ENCODE measurements at places on chromosomes 4 and X.

DNA sequence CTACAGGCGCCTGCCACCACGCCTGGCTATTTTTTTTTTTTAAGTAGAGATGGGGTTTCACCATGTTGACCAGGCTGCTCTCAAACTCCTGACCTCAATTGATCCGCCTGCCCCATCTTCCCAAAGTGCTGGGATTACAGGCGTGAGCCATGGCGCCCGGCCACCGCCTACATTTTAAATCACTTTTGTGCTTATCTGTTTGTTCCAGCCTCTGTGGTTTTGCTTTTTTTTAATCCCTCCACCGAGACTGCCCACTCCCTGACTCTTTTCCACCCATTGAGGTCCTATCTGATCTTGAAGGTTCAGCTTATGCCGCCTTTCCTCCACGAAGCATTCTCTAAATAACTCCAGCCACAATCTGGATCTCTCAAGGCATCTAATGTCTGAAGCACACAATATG, 73.5 kb downstream of the CHRDL1 start:
- DNase-seq: no peak

- peak; percentile 61 for DNase-seq
Observed at GRCh38 chr4:1512738-1513660, 106.8 kb upstream of the NKX1-1 start.

DNA sequence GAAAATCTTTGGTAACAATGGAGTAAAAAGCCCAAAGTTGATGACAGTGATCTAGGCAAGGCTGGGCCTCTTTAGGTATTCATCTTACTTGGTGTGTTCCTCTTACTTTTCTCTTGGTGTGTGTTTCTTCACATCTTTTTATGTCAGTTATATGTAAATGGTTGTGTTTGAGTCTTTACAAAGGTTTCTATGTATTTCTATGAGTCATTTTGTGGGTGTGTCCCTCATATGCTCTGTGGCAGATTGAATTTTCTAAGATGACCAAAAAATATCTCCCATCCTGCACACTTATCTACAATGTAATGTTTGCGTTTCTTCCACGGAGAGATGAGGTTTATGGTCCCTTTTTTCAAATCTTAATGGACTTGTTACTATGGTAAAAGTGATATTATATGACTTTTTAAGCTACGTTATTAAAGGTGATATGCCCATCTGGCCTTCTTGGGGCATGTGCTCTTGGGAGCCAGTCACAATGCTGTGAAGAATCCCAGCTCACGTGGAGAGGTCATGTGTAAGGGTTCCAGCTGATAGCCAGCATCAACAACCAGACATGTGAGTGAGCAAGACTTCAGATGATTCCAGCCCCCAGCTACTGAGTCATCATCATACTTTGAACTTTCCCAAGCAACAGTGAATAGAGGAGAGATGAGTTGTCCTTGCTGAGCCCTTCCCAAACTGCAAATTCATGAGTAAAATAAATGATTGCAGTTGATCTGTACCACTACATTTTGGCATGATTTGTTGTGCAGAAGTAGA, 126.9 kb downstream of the CBLL2 start:
- no peak for DNase-seq

DNA sequence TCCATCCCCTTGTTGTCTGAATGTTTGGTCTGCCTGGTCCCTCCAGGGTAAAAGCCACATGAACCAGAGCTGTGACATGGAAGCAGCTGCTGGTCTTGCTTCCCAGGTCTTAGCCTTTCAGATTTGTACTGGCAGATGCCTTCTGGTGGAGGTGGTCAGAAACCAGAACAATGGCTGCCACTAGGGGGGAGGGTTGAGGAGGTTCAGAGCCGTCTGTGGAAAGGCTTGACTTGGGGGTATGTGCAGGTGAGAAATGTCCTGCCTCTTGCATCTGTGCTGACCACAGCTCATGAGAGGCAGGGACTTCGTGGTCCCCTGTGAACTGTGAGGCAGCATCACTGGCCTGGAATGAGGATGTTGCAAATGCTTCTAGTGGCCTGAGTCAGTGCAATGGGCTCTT, 144.2 kb upstream of the WDR1 start:
- no peak for DNase-seq

- no peak for DNase-seq
Observed at GRCh38 chr4:17126321-17126966, 228.0 kb upstream of the LDB2 start.

DNA sequence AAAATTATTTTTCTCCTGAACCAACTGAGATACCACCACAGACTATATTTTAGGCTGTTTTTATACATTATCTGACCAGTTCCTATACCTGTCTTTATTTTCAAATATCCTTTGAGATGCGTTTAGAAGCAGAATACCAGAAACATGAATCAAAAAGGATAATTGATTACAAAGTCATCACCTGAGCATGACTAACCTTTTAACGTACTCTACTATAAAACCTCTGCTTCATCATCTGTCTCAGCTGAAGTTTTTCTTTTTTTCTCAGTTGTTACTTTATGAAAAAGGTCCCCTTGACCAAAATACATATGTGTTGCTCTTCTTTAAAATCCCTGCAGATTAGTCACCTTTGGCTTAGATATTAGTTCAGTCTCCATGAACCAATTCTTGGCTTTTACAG, 109.8 kb downstream of the AMMECR1 start:
- no peak for DNase-seq

- no peak for DNase-seq
Observed at GRCh38 chr4:55770662-55771061, 48.9 kb upstream of the EXOC1L start.

DNA sequence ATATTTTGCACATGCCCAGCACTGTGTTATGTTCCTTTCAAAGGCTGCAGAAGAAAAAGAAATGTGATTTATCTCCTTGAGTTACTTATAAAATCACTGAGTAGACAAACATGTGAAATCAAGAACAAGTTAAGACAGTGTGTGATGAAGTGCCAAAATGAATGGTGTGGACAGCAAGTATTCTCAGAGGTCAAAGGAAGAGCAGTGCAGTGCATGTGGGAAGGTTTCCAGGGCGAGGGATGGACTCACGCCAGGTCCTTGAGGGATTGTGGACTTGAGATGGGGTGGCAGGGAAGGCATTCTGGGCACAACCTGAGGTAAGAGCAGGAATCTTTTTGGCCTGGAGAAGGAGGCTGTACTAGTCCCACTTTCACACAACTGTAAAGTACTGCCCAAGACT, 115.5 kb downstream of the FNIP2 start:
- no peak for DNase-seq

DNA sequence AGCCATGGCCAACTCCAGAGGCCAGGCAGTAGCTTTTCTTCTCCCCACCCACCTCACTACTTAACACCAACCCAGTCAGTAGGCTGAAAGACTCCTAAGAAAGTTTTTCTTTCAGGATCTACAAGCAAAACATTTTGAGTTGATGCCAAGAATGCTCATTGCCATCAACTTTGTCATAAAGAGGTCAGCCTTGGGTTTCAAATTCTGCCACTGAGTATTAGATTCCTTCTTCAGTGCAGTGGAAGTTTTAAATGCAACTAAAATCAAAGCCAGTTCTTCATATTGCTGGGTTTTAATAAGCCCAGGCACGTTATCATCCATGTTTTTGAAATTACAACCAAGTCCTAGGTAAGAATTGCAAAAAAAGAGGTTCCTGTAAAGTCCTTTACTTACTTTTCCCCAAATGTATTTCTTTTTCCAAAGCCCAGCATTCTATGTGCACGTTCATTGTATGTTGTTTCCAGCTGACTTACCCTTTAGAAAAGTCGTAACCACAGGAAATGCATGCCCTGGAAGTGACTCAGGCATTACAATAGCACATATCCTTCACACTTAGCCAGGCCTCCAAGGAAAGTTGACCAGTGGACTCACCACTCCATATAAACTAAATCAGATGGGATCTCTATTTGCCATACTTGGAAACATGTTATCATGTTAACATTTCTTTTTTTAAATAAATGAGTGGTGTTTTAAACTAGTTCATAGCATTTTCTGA, 229.9 kb downstream of the SOX3 start:
- DNase-seq: no peak

- no peak for DNase-seq
Observed at GRCh38 chrX:110404376-110404775, 45.7 kb downstream of the RTL9 start.

- no peak for DNase-seq
Observed at GRCh38 chrX:150219374-150220185, 143.5 kb upstream of the MAMLD1 start.

DNA sequence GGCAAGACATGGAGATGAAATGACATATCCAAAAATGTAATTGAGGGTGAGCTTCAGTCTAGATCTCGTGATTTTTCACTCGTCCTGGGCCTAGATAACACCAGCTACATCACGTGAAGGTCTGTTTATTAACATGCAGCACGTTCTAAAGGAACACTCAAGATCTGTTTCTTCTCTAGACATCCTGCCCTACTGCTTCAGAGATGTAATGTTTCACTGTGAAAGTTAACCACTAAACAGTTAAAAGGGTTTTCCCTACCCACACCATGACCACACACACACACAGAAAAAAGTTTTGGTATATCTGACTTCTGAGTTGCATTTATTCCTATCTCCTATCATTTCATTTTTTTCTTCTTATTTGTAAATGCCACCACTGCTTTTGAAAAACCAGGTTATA, 52.3 kb upstream of the SMIM31 start:
- DNase-seq: no peak

DNA sequence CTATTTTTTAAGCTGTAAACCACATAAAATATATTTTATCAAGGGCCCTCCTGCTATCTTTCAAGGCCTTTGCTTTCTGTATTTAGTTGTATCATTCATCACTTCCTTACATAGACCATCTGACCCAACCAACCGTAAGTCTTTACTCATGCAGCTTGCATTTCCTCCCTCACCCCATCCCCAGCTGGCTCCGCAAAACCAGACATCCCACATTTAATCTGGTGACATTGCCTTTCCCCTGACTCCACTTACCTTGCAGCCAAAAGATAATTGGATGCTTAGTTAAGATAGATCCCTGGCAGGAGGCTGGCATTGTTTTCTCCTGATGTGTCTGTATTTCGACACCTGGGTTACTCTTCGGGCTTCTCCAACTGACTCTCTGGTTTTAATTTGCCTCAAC, 183.7 kb upstream of the LDB2 start:
- no peak for DNase-seq

DNA sequence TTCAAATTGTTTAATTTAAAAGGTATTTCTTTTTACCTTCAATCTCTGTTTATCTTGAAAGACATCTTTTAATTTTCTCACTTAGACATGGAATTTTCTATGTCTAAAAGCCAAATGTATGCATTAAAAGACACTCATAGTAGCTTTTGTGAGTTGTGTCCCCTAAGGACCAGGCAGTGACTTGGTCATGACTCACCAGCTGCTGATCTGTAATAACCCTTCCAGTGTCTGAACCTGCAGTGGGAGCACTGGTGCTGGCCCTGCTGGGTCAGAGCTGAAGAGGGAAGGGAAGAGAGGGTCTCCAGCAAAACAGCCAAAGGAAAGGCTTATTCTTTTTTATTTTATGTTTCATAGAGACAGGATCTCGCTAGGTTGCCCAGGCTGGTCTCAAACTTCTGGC, 31.1 kb upstream of the SH3D19 start:
- no peak for DNase-seq

DNA sequence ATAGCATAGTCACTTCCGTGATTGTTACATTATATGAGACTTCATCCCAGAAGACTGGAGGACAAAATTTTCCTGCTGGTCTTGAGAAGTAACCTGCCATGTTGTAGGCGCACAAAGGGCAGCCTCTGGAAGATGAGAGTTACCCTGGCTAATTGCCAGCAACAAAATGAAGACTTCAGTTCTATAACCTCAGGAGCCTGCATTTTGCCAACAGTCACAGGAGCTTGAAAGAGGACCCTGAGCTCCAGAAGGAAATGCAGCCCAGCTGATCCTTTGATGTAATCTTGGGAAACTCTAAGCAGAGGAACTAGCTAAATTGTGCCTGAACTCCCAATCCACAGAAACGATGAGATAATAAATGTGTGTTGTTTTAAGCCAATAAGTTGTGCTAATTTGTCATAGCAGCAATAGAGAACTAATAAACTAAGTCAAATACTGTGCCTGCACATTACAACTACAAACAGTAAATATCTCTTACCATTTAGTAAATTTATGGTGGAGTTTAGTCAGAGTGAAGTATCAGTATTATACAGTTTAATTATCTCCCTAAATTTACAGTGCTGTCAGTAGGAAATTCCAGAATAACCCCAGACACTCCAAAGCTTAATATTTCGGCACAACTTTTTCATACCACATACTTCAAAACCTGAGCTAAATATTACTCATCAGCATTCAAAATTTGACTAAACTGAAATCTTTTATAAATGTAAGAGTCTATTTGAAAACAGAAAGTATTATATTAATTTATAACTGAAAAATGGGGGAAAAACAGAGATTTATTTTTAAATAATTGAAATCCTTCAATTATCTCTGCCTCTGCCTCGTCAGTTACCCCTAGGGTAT, 90.1 kb upstream of the MAPK10 start:
- DNase-seq: no peak

GRCh38 chr4:16310606-16311005, 84.3 kb upstream of the TAPT1 start:
- DNase-seq: no peak

DNA sequence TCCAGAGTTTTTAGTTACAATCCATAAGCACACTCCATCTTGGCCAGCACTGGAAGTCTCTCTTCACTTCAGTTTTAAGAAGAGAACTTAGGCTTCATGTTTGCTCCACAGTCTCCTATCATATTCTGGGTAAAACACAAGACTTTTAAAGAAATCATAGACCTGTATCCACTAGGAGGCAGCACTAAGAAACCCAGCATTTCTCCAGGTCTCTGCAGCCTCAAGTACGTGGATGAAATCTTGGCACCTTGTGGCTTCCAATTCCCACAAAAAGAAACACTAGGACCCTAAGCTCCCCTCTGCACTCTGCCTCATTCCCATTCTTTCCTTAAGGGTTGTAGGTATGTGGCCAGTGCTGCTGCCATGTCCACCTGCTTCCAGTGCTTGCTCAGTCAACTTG, 367.3 kb upstream of the CASK start:
- no peak for DNase-seq

DNA sequence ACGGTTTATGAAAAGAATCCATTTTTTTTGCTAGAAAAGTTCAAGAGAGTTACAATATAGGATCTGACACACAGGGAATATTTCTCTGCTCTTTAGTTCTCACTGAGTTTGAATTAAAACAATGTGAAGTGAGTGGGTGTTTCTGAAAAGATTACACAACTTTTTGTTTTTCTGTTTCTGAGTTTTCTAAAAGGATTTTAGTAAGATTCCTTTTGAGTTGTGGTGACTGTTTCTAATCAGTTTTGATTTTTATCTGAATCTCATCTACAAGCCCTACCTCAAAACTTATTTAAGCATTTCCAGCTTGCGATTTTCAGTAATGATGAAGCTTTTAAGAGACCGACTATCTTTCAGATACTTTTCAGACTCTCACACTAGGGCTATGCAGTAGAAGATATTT, 141.7 kb downstream of the GPAT3 start:
- no peak for DNase-seq

DNA sequence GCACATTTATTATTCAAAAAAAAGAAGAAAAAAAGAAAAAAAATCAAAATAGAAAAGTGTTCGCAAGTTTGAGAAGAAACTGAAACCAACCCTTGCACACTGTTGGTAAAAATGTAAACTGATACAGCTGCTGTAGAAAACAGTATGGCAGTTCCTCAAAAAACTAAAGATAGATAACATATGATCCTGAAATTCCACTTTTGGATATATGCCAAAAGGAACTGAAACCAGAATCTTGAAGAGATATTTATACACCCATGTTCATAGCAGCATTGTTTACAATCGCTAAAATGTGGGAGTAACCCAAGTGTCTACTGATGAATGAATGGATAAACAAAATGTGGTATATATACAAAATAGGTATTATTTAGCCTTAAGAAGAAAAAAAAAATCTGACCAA, 155.4 kb downstream of the TBCK start:
- DNase-seq: no peak

GRCh38 chr4:101777431-101777830, 13.1 kb upstream of the BANK1 start:
- no peak for DNase-seq
